ENCODE measurements at places on chromosomes 16 and 17.

DNA sequence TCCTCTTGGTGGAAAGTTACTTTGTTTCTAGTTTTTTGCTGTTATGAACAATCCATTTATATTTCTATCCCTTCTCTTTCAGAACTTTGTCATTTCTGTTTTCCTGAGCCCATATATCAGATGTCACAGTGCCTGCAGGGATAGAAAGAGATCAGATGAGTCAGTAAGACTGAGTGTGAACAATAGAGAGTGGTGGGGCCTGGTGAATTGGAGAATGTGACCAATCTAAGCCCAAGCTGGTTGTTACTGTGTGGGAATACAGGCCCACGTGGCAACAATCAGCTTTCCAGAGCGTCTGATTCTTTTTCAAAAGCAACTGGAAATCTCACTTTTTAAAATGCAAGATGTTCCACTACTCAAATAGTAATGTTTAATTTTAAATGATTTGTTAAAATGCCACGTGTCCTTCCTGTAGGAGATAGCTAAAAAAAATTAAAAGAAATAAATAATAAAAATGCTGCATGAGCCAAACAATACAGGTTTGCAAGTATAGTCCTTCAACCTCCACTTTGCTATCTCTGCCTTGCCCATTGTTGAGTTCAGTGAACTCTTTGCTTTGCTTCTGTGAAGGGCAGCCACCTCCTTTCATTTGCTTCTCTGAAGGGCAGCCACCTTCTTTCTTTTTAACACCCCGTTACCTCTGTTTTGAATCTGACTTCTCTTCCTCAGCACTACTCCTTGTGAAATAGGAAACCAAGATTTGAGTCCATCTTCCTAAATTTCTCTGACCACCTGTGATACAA is 9.6 kb downstream of the DCTN5 start:
- no peak for DNase-seq

DNA sequence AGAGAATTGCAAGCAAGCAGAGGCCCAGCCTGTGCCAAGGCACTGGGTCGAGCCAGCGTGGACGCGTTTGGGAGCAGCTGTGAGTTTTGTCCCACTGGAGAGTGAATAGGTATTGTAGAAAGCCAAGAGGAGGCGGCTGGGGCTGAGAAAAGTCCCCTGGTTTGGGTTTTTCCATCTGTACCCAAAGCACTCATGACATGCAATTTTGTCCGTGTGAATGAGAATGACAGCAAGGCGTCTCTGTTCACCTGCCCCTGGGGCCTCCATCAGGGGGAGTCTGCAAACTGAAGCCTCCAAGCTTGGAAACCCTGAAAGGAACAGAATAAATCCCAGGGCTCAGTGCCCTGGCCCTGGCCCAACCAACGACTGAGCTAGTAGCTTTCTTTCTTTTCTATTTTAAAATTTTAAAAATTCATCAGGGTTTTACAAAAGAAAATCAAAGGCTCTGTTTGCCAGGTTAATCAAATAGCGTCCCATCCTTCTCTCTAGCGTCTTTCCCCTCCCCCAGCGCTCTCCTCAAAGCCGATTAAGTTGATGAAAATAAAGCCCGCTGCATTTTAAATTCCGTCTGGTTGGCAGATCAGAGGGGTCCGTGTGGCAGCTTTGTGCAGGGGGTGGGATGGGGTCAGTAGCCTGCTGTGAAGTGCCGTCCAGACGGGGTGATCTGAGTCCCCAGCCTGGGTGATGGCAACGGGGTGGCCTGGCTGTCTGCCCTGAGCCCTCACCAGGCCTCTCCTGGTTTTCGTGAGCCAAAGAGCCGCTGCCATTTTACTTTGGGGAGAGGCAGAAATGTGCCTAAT is 171.0 kb downstream of the KATNIP start:
- DNase-seq, result no peak

DNA sequence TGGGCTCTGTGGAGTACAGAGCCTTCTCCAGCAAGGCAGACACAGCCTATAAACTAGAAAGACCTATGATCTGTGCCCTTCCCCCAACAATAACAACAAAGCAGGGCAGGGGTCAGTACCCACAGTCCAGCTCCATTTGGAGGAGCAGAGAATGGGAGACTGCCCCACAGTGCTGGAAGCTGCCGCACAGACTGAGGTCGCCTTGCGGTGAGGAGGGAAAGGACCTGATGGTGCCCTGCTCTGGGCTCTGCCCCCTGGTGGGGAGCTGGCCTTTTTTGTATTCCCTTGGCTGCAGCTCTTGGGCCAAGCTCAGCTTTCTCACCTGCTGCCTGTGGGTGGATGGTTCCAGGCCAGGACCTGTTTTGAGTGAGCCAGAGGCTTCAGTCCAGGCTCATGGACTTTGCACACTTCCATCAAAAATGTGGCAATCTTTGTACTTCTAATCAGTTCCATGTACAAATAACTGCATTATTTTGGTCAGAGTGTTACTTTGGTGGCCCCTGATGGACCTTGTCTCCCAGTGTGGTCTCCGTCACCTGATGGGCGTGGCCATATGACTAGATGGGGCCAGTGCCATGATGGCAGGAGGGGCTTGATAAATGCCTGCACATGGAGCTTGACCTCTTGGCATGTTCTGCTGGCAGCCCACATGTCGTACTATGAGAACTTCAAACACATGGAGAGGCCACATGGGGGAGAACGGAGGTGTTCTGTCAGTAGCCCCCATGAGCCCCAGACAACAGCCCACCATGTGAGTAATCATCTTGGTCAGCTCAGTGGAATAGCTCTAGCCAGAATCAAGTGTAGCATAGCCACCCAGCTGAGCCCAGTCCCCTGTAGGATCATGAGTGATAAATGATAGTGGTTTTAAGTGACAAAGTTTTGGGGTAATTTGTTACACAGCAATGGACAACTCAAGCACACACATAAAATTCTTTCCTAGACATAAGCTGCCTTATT is 24.2 kb downstream of the B9D1 start:
- peak; percentile 64 for DNase-seq

DNA sequence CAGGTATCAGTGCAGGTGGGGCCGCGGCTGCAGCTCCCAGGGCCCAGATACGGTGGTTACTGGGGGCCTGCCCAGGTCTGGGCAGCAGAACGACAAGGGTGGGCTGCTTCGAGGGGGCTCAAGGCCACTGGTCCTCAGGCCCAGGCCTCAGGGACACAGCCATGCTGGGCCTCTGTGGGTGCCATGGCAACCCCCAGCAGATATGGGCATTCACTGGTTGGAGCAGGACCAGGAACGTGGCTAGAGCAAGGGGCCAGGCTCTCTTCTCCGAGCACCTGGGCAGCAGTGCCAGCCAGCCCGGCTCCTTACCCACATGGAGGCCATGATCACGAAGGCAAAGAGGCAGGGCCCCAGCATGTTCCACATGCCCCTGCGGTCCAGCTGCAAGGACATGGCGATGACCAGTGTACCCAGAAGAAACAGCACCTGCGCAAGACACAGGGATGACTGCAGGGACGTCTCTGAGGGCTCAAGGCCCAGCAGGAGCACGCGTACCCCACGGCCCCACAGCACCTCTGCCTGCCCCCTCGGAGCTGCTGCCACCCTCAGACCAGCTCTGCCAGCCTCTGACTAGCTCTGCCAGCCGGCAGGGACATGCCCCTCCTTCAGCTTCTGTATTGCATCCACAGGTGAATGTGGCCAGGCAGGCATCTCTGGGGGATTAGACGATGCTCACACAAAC is 2.1 kb upstream of the MRPL28 start:
- no peak for DNase-seq

DNA sequence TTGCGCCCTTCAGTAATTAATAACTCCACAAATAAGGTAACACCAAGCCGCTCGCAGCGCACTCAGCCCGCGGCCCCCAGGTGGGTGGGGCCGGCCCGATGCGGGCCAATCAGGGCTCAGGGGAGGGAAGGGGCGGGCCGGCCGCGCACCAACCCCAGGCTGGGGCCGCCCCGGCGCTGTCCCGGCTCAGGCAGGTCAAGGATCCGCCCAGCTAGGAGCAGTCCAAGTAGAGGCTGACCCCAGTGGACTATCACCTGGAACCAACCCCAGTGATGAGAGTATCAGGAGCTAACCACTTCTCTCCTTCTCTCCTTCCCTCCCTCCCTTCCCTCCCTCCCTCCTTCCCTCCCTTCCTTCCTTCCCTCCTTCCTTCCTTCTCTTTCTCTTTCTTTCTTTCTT is 110.8 kb downstream of the C16orf78 start:
- DNase-seq, result no peak

DNA sequence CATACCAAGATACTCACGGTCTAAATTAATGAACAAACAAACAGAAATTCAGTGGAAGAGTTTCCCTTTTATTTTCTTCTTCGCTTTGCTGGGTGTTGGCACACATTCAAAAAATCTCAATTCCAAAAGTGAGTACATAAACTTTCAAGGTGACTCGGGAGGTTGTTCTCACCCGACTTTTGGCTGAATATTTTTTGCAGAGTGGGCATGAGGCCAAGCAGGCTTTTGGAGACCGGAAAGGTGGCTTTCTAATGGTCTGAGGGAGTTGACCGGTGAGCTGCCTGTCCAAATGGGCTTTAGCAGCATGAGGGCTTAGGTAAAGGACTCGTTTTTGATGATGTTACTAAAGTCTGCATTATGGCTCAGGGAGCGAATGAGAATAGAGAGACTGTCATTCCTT is 318.7 kb downstream of the CPPED1 start:
- no peak for DNase-seq

DNA sequence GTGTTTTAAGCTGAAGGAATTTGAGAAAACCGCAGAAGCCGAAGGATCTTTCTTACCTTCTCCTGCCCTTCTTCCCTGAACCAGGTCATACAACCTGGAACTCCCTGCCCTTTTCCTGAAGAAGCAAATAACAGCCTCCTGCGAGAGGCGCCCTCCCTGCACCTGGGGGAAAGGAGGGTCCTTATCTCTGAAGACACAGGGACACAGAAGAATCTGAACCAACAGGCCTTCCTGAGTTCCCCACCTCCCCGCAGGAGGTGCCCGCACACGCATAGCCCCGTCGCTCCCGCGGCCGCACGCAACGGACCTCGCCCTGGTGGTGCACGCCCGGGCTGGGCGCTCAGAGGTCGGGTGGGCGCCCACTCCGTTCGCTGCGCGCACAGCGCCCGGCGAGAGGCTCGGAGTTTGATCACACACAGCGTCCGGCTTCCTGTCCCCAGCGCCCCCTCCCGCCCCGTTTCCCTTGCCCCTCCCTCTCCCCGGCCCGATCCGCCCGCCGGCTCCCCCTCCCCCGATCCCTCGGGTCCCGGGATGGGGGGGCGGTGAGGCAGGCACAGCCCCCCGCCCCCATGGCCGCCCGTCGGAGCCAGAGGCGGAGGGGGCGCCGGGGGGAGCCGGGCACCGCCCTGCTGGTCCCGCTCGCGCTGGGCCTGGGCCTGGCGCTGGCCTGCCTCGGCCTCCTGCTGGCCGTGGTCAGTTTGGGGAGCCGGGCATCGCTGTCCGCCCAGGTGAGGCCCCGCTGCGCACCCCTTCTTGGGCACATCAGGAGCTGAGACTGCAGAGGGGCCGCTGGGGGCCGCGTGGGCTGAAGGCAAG is at the start of gene TNFSF12:
TSS of gene TNFSF12 (plus strand) at position 474 of the 816 bp plus-strand sequence. CDS start at position 570, 96 bp downstream.
- peak; percentile 35 for DNase-seq

DNA sequence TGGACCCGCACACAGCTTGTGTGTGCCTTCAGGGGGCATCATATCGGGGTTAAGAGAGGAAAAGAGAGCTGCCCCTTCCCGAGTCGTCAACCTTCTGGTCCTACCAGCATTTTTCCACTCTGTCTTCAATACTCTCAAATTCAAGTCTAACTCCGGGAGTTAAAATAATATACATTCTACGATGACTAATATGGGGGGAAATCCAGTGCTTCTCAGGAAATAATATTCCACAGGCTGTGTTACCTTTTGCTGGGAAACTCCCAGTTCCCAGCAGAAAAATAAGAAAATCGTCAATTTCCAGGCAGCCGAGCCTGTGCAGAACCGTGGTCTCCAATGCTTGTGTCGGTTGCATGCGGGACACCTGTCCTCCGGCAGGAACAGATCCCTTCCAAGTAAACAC is 105.0 kb upstream of the FOXF1 start:
- no peak for DNase-seq

DNA sequence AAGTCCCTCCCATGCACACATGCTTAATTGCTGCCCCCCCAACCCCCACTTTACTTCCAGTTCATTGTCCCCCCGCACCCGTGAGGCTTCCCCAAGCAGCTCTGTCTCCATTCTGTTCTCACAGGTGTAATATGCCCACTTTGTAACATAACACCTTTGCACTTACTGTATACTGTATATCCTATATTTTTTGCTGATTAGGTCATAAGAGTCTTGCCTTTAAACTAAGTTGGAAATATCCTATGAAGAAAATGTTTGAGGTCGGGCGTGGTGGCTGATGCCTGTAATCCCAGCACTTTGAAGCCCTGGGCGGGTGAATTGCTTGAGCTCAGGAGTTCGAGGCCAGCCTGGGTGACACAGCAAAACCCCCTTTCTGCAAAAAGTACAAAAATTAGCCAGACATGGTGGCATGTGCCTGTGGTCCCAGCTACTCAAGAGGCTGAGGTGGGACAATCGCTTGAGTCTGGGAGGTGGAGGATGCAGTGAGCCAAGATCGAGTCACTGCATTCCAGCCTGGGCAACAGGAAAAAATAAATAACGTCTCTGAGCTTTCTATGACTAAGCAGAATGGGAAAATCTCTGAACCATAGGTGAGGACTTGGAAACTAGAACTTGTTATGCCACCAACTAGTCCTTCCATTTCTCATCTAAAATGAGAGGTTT is 76.1 kb downstream of the TNRC6C start:
- no peak for DNase-seq

DNA sequence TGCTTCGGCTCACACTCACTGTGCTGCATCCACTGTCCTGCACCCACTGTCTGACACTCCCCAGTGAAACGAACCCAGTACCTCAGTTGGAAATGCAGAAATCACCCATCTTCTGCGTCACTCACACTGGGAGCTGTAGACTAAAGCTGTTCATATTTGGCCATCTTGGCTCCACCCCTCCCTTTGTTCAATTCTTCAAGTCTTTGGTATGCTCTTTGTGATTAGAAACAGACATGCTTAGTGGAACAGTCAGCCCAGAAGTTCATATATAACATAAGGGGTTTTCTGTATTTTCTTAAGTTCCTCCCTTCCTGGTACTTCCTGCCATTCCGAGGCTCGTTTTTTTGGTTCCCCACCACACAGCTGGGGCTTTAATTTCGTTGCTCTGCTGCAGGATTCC is 398.5 kb upstream of the DYNLRB2 start:
- DNase-seq, result no peak

DNA sequence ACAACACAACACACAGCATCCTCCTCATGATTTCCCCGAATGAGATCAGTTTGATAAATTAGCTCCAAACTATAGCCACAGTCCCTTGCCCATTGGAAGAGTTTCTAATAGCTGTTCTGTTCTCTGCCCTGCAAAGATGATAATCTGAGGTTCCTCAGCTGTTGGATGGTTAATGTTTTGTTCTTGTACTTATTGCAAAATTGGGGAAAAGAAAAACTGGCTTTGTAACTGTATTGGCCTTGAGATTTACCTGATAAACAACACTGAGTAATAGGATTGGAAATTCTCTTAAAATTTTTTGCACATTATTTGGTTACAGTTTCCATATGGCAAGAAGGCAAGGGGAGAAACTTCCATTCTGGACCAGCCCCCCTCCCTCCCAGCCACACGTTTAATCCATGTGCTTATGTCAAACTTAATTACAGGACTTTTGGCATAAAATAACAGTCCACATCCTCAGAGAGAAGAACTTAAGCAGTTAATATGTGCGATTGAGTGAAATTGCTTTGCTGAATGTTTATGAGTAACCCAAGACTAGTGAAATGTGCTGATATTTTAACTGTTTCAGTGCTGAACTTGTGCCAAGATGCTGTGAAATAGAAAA is 119.1 kb upstream of the ZFHX3 start:
- no peak for DNase-seq

- peak; percentile 50 for DNase-seq
These were observed at the start of gene SDR42E1 for GRCh38 chr16:82011199-82011641. TSS of gene SDR42E1 (minus strand) at chr16:82011470. CDS start at chr16:82000858, 10,612 bp downstream.

Data from activated CD4-positive, alpha-beta T cell treated with anti-CD3 and anti-CD28 coated beads, Interleukin-2, amount 50 U/mL, for 1 hour (primary cell).